ENCODE measurements at places on chromosomes 3 and 15.
A peak's percentile ranks its signal among the peaks of the same experiment; 100 is the strongest.

DNA sequence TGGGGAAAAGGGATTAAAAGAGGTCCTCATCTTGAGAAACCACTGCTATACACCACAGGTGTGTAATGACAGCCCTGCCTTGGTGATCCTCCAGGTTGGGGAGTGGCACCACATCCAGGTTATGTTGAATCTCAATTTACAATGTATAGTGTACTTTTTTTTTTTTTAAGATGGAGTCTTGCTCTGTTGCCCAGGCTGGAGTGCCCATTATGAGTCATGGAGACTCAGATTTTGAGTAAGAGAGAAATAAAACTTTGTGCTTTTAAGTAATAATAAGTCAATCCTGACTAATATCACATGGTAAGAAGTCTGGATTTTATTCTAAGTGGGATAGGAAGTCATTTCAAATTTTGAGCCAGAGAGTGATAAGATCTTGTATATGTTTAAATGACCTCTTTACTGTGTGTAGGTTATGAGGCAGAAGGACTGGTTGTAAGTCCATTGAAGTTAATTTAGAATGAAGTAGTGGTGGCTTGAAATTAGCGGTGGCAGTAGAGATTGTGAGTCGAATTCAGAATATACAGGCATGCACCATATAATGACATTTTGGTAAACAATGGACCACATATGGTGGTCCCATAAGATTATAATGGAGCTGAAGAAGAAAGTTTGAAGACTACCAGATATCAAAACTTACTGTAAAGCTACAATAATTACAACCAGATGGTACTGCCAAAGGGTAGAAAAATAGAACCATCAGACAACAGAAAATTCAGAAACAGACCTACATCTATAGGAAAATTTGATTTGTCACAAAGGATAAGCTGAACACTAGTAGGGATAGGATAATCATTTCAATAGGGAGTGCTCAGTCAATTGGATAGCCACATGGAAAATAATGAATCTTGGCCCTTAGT lies 20.7 kb downstream of the POPDC2 start:
- peak; percentile 57 for DNase-seq

- no peak for DNase-seq
Observed at GRCh38 chr3:3194861-3195260, 15.4 kb upstream of the CRBN start.

- DNase-seq: peak; percentile 71
Observed at GRCh38 chr3:183895296-183895695, 10.6 kb upstream of the PARL start.

DNA sequence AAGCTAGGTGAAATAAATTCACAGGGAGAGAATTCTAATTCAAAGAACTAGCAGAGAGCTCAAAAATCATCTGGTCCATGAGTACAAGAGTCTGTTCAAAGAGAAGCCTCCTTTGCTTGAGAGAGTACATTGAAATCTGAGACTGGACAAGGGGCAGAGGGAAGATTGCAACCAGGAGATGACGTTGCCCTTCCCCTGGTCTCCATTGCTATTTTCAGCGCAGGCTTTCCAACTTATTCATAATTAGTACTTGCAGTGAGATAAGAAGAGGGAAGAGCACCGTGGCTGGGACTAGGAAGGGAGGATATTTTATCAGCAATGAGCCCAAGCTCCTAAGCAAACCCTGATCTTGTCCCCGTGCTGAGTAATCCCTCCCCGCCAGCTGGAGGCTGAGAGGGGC lies 251.8 kb upstream of the RORA start:
- DNase-seq: no peak

DNA sequence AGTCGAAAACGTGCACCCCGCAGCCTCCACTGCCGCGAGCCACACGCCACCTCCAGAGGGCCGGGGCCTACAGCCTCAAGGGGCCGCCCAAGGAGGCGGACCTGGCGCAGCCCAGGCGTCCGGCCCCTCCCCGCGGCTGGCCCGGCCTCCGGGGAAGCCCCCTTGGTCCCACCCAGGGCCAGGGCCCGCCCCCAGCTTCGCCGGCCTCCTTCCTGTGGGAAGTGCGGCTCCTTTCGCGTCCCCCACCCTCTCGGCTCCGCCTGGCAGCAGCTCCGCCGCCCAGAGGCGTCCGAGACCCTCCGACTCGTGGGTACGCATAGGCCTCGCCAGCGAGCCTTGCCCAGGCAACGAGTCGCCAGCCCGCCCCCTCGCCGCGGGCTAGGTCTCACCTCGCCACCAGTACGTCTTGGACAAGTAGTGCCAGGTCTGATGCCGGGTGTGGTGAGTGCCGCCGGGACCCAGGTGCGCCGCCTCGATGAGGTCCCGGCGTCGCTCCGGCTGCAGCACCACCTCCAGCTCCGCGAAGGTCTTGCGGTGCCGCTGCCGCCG lies 642 bp downstream of the ZBTB11 start:
- DNase-seq: peak; percentile 98
